Stimulated activated CD8-positive, alpha-beta memory T cell treated with anti-CD3 and anti-CD28 coated beads, Interleukin-4, amount 100 ng/mL, for 1 hour (primary cell): ENCODE measurements at places on chromosomes 6 and 20.

DNA sequence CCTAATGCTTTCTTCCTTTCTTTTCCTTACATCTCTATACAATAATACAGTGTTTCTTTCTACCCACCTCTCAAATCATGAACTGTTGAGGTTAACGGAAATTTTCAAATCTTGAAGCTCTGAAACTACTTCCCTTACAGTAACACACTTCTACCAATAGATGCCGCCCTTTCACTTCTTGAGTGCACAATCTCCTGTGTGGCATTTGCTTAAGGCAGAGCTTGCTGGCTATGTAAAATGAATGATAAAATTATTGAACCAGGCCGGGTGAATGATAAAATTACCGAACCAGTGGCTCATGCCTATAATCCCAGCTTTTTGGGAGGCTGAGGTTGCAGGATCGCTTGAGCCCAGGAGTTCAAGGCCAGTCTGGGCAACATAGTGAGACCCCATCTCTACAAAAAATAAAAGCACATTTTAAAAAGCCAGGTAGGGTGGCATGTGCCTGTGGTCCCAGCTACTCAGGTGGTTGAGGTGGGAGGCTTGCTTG, 56.8 kb downstream of the KCNS1 start:
- no peak for DNase-seq

DNA sequence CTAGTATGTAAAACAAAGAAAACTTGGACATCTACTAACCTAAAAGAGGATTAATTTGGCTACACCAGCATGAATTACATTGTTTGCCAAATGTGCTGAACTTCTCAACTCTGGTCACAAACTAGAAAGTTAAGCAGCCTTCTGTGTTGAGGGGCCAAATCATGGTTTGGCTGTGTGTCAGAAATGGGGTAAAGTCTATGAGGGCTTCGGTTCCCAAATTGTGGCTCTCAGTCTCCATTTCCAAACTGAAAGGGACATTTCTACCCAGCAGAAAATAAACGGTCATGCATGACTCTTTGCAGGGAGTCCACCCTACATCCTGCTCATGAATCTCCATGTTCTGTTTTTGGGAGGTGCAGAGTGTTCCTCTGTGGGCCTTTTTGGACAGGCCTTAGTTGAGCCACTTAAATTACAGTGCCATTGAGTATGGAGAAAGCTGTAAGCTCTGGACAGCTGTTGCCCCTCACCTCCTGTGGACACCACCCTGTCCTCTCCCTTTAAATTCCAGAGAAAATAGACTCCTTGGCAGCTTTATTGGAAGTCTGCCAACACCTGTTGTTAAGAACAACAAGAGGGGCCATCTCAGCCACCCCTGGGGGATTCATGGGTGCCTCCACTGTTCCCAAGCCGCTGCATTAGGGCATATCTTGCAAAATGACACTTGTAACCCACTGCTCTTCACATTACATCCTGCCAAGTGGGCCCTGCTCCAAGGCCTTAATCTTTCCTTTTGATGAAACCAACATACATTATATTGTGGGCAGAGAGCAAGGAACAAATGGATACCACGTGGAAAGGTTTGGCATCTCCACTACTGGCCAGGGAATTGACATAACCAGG, 27.5 kb upstream of the SNRPC start:
- no peak for DNase-seq

DNA sequence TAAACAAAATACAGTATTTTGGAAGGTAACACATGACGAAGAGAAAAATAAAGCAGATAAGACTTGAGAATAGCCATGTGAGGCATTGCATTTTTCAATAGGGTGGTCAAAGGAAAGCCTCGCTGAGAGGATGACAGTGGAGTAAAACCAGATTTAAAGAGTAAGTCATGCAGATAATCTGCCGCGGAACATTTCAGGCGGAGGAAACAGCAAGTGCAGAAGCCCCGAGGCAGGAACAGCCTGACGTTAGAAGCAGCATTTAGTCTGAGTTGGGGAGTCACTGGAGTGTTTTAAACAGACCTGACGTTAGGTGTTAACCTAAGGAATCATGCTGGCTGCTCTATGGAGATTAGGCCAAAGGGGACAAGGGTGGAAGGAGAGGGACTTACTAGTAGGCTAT, 65.0 kb upstream of the VSTM2L start:
- DNase-seq = no peak

DNA sequence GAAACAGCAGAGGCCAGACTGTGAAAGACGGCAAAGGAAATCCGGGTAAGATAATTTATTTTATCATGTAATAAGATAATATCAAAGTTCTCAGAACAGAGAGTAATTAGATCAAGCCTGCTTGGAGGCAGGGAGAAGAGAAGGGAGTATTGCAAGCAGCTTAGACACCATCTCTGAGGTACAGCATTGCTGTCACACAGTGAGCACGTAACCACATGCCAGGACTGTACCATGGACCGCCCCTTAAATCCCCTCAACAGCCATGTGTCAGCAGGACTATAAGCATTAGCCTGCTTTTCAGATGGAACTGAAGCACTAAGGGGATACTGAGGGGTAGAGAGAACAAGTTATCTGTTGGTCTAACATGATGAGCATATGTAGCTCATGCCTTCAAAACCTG, 141.5 kb downstream of the C6orf118 start:
- DNase-seq = no peak

DNA sequence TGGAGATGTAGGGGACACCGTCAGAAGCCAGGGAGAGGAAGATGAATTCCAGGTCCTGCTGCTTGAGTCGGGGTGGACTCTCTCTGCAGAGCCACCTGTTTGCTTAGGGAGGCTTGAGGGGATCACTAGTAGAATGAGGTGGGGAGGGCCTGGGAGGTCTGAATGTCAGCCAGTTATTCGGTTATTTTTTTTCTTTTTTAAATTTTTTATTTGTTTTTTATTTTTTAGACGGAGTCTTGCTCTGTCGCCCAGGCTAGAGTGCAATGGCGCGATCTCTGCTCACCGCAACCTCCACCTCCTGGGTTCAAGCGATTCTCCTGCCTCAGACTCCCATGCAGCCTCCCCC, 8.4 kb downstream of the TEAD3 start:
- DNase-seq = no peak

GRCh38 chr20:52652271-52652670, 319.9 kb upstream of the TSHZ2 start:
- DNase-seq = no peak

- DNase-seq = no peak
These were observed 369.2 kb downstream of the PAX1 start for GRCh38 chr20:22074635-22075034.

GRCh38 chr6:157570752-157571151, 189.8 kb downstream of the ZDHHC14 start:
- DNase-seq = no peak
